ENCODE measurements at places on chromosomes 4 and X.

- DNase-seq: no peak
These were observed 350.9 kb downstream of the RPA4 start for GRCh38 chrX:97234471-97235081.

DNA sequence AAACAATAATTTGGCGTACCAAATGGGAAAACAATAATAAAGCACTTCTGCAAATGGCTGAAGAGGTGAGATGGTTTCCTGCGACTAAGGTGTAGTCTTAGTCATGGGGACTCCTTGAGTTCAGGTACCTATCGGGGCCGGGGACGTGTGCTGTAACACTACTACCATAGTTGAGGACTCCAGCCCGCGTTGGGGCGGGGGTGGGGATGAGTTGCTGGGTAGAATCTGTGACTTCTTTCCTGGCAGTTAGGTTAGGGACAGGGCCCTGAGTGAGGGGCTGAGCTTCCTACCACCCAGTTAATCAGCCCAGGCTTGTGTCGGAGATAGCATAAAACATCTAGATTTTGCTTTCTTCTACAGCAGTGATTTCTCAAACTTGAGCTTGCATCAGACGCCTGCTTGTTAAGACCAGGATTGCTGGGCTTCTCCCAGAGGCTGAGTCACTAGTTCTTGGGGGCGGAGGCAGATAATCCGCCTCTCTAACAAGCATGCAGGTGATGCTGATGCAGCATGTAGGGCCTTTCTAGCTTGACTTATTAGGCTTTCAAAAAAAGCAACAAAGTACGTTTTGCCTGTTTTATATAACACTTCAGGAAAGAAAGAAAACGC lies 30.2 kb downstream of the RBBP7 start:
- DNase-seq: no peak

DNA sequence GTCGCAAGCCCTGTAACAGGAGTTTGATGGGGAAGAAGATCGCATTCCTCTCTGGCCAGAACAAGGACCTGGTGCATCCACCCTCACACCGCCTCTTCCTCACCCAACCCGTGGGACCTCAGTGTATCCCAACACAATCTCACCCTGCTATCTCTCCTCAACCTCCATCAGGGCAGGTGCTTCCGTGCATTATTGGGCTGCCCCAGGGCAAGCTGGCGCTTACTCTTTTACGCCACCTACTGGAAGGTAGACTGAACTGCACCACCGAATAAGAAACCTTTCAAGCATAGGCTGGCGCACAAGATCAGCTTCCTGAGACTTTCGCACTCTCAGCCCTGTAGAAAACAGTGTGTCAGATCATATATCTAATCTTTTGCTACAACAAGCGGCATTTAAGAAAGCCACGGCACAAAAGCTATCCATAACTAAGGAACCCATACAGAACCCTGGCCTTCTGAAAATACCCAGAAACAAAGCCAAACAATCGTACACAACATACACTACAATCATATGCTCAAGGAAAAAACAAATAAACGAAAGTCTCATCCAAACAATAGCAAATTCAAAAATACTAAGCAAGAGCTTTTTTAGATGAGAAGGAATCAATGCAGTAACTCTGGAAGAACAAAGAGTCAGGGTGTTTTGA lies 209.3 kb downstream of the UGT8 start:
- DNase-seq: peak; percentile 28

DNA sequence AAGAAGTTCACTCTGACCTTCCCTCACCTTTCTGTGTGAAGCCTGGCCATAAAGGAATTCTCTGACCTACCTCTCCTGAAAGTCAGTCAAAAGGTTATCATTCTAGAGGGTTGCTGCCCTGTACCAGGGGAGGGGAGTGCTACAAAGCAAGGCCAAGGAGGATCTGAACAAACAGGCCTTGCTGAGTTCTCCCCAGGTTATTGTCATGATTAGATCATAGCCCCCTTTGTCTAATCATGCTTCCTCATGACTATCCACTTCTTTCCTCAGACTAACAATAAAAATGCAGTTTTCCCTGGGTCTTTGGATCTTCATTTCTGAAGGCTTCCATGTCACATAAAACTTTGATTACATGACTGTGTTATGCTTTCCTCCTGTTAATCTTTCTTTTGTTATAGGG lies 472.0 kb downstream of the IQCM start:
- no peak for DNase-seq

GRCh38 chrX:43898406-43899035 lies 16.3 kb upstream of the MAOB start:
- DNase-seq: no peak

DNA sequence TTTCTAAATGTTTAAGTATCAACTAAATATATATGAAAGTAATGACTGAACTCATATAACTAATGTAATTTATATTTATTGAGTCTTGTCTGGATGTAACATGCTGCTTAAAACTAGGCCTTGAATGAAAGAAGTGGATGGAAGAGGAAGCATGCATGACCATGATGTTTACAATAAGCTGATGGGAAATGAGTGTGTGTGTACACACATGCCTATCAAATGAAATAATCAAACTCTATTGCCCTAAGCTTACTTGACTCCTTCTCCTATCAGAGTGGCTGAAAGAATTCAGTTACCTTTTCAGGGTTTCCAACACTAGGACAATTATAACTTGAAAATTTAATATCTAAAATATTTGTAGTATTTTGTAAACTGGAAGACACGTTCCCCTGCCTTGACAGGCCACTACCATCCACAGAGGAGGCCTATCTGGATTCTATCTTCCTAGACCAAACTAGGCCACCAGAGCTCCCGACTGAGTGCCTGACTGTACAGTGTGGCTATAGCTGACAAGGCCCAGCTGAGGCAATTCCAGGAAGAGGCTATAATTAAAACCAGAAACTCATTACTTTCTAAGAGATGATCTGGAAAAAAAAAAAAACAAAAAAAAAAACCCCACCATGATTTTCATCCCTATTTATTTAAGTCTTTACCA lies 7.6 kb downstream of the ARSJ start:
- DNase-seq: no peak

DNA sequence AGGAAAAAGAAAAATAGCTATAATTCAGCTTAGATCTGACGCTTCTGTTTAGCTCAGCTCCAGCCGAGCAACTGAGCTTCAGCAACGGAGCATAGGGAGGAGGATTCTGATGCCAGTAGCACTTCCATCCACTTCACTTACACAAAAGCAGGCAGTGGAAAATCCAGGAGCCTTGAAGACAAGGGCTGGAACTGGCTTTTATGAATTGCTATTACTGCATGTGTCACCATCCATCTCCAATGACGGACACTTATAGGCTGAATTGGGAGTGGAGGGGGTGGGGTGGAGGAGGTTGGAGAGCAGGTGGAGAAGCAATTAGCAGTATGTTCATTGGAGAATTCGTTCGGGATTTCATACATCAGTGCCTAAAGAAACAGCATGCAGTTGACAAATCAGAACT lies 15.6 kb downstream of the ENOX2 start:
- DNase-seq: no peak

DNA sequence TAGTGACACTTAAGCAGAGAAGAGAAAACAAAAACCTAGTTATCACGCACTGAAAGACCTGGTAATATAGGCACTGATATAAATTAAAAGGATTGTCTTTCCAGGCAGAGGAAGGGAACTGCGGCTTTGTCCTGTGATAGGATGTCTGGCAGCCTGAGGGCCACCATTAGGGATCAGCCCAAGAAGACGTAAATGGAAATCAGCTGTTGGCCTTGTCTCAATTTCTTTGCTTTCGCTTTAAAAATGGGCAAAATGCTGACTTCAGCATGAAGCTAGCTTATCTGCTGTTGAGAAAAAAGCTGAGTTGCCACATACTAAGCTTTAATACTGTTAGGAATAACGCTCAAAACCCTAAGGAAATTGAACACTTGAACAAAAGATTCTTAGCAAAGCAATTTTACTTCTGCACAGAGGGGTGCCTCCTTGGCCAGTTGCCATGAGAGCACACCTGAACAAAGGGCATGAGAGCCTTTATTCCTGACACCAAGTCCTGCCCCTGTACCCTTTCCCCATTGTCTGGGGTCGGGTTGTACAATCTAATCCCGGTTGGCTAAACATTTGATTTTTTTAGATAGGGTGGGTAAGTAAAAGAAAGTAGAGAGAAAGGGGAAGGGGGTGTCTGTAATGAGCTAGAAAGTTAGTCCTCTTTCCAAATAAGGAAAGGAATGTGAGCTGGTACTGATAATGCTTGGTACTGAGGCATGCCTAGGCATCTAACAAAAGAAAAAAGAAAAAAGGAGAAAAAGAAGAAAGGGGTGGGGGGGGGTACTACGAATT lies 85.1 kb upstream of the UCP1 start:
- DNase-seq: no peak

GRCh38 chr4:159743971-159744370 lies 641.1 kb downstream of the RAPGEF2 start:
- DNase-seq: no peak

GRCh38 chr4:34289489-34289888 lies 1954.8 kb downstream of the ARAP2 start:
- DNase-seq: no peak

GRCh38 chrX:133627673-133628072 lies 212.4 kb upstream of the GPC4 start:
- no peak for DNase-seq

DNA sequence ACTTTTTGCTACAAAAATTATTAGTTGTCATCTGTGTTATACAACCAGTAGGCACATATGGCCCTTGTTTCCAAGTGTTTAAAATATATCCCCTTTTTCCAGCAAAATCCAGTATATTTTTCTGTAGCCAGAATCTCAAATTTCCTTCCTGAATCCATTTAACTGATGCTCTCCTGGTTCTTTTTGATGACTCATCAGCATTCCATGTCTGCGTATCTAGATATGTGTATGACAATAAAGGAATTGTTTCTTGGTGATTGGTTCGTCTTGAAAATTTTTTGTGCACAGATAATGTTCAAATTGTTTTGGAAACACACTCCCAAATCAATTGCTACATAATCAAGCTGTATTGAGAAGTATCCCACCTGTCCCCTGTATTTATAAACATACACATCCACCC lies 98.3 kb downstream of the ITM2A start:
- DNase-seq: no peak

GRCh38 chr4:163558539-163559044 lies 64.1 kb downstream of the TMA16 start:
- DNase-seq: no peak

DNA sequence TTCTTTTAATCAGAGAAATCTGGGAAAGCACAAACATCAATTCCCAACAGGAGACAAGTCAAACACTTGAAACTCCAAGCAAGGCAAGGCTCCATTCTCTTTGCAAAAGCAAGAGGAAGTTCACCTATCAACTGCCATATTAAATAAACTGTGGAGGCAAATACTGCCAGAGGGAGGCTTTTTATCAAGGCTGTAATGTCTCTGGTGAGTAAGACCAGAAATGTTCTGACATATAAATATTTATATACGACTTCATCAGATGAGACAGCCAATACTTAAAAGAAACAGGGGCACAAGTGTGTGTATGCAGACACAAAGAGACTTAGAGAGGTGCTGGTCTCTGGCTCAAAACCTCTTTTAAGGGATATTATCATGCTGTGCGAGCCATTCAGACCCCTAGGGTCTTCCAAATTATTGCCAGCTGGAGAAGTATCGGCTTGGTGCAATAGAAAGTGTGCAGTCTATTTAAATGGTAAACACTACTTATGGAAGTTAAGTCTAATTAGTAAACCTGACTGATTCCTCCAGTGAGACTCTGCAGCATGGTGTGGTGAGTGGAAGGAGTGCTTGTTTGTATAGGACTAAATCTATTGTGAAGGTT lies 24.4 kb downstream of the DCX start:
- no peak for DNase-seq

DNA sequence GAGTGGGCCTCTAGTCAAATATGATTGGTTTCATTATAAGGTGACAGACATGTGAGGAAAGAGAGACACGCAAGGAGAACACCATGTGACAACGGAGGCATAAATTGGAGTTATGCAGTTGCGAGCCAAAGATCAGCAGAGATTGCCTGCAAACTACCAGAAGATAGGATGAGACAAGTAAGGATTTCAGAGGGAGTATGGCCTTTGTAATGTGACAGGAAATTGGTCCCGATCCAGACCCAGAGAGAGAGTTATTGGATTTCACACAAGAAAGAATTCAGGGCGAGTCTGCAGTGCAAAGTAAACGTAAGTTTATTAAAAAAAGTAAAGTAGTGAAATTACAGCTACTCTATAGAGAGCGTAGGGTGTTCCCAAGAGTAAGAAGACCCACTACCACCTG lies 35.7 kb upstream of the NDST4 start:
- no peak for DNase-seq

GRCh38 chr4:181969151-181969550 lies 274.1 kb upstream of the TENM3 start:
- DNase-seq: no peak

DNA sequence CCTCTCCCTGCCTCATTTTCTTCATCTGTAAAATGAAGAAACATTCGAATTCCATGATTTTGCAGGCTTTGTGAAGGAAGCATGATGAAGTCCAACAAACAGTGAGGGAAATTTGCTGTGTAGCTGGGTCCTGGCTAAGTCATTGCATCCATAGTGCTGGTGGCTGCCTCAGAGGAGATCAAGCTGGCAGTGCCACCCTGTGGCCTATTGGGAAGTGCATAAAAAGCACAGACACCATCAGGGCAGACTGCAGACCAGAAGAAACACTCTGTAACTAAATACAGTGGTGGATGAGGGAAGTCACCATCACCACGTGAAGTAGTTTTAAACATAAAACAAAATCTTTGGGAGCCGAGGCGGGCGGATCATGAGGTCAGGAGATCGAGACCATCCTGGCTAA lies 40.7 kb upstream of the DDX3X start:
- DNase-seq: no peak

- DNase-seq: no peak
These were observed 118.1 kb upstream of the EMCN start for GRCh38 chr4:100635899-100636298.

DNA sequence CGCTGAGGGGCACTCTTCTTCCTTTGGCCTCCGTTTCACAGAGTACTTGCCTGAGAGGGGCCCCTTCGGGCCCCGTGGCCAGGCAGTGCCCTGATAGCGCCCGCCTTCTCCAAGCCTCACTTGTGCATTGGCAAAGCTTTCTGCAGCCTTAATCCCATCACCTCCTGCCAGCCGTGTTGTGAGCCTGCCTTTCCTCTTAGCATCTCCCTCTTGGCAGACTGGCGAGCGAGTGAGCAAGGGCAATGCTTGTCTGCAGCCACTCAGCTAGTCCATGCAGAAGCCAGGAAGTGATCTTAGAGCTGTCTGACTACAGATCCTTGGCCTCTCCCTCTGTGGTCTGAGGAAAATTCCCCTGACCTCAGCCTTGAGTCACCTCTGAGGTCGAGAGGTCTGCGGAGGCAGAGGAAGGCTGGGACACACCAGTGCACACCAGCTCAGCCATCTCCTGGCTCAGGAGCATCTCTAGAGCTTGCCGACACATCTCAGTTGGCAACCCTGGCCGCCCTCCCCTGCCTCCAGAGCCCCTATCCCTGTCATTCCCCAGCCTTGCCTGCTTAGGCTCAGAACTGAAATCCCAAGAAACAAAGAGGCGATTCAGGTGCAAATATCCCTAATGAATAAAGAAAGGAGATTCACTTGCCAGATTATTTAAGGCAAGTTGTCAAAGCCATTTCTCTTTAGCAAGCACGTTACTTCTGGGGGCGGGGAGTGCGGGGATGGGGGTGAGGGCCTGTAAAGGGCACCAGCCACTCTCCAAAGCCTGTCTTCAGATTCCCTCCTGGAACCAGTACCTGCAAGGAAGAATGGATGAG lies 143.5 kb upstream of the MAMLD1 start:
- DNase-seq: no peak

GRCh38 chrX:104435249-104435648 lies 130.8 kb upstream of the IL1RAPL2 start:
- no peak for DNase-seq
